ENCODE measurements at places on chromosomes 12 and 14. TPM values are rescaled to one million over a fixed set of nuclear protein-coding genes. Genes with fewer than 3 reads are reported as not detected.
A peak's percentile ranks its signal among the peaks of the same experiment; 100 is the strongest.

GRCh38 chr12:110742718-110743570 lies at the start of gene PPP1CC:
PPP1CC (minus strand) TSS chr12:110742891; CDS start chr12:110742707, 184 bp downstream.
- DNase-seq, result peak; percentile 65

The YBX3 gene
- total RNA-seq, result 301 TPM

DNA sequence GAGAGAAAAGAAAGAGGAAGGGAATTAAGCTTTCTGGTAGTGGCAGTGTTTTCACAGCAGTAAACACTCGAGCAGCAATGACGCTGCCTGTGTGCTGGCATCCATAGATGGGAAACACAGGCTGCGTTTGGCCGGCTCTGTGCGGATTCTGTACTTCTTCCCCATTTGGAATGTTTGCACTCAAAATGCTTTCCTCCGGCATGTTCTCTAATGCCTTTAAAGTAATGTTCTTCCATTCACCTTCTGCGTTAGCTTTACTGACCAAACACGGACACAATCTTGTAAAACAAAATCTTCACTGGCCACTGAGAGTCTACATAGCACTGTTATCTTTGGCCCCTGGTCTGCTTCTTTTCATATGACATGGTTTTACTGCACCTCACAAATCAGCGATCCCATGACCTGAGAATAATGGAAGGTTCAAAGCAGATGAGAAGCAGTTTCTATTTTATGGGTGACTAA lies 31.4 kb downstream of the DCP1B start:
- no peak for DNase-seq

The CCDC177 gene
- not detected for total RNA-seq

The ANKRD33 gene
- not detected for total RNA-seq

The LRRK2 gene
- total RNA-seq, result 0.58 TPM

The PELI2 gene
- not detected for total RNA-seq

The BLTP3B gene
- 12.3 TPM for total RNA-seq

DNA sequence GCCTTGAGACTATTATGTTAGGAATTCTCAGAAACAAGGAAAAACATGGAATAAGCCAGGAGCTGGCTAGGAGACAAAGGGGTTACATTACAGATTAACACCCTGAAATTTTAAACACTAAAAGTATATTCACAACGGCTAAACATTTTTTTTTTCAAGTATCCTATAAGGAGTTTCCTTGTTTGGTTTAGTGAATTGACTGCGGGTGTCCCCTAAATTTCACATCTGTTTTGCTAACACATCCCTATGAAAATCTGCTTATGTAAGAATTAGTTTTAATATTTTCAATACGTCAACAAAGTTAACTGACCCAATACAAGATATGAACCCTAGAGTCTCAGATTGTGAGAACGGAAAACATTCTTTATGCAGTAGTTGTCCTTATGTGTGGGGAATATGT lies 19.0 kb downstream of the TAOK3 start:
- DNase-seq, result no peak

All from foreskin keratinocyte (primary cell).